ENCODE measurements at places on chromosomes 12 and 14.

DNA sequence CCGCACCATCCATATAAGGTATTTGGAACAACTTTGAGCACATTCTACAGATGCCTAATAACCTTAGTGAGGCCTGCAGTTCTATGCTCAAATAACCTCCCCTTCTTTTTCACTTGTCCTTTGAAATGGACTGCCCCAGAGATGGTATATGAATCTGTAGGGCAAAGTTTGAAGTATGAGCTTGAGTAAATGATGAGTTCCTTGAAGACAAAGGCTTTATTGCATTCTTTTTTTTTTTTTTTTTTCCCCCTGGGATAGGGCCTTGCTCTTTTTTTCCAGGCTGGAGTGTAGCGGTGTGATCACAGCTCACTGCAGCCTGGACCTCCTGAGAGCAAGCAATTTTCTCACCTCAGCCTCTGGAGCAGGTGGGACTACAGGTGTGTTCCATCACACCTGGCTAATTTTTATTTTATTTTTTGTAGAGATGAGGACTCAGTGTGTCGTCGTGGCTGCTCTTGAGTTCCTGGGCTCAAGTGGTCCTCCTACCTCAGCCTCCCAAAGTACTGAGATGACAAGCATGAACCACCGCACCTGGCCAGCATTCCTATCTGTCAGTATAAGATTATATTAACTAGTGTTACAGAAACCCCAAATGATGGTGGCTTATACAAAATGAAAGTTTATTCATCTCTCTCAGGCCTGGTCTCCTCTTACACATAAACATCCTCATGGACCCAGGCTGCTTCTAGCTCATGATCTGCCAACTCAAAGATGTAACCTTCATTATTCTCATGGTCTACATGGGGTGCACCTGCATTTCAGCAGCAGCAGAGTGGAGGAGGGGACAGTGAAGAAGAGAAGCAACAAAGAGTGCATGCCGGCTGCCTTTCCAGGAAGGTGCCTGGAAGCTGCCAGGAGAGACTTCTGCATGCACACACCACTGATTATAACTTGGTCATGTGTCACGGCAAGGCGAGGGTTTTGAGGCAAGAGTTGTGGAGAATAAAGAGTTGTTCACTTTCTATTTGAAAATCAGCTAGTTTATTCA, 101.4 kb downstream of the DUSP16 start:
- DNase-seq = no peak

DNA sequence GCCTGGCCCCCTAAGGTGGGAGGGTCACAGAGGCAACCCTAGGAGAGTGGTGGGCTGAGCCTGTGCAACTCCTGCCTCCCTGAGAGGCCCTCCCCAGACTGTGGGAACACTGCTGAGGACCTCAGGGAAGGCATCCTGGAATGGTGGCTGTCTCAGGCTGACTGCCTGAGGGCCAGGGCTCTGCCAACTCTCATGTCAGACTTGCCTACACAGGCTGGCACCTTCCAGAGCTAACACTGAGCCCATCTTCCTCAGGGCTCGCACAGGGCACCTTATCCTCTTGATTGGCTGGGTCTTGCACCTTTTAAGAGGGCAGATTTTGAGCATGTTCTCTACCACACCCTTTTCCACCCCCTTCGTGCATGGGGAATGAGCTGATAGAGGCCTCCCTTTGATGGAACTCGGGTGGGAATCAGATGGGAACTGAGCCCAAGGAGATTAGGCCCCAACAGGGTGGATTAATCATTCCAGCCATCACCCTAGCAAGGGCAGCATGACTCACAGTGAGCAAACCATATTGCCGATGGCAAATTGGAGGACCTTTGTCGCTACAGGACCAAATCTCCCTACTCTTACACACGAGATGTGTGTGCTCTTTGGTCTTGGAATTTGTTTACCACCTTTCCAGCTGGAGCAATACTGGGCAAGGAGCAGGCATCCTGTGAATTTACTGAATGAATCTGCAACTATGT, 702.8 kb downstream of the VRK1 start:
- no peak for DNase-seq

GRCh38 chr12:15801770-15802744, 12.9 kb upstream of the EPS8 start:
- DNase-seq = no peak

GRCh38 chr14:102370305-102370809, 7.6 kb downstream of the TECPR2 start:
- no peak for DNase-seq

GRCh38 chr14:74549588-74549987, 56.0 kb downstream of the ISCA2 start:
- no peak for DNase-seq

- no peak for DNase-seq
These were observed 28.6 kb upstream of the DNM1L start for GRCh38 chr12:32650508-32650907.

DNA sequence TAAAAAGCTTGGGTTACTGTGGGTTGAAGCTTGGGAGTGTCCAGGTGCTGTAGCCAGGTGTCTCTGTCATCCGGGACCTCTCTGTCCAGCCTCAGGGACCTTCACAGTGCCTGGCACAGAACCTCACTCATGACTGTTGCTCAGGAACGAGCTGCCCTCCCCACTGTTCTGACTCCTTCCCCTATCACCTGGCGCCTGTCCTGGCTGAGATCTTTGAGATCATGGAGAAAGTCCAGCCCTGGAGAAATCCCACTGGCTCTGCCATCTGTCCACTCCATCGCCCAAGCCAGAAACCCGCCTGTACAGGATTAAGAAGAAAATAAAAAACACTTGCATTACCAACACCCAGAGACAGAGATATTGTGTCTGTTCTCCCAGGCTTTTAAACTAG, 53.5 kb downstream of the DGLUCY start:
- DNase-seq = no peak

GRCh38 chr14:35826952-35827416, 846 bp downstream of the BRMS1L start:
- DNase-seq = no peak

DNA sequence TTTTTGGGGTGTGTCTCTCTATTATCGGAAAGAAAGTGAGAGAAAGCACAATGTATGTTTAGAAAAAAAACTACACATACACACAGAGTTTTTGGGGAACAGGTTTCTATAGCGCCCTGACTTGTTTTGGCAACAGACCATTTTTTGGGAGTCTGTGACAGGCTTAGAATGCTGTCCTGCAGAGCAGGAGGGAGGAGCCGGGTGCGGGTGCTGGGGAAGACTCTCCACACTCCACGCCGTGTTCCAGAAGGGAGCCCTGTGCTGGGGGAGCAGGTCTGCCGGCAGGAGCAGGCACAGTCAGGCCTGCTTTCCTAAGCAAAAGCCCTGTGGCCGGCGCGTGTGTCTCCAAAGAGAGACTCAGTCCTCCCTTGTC, 26.5 kb downstream of the CD9 start:
- no peak for DNase-seq

GRCh38 chr14:21322716-21323115, 42.8 kb downstream of the RPGRIP1 start:
- DNase-seq = no peak

DNA sequence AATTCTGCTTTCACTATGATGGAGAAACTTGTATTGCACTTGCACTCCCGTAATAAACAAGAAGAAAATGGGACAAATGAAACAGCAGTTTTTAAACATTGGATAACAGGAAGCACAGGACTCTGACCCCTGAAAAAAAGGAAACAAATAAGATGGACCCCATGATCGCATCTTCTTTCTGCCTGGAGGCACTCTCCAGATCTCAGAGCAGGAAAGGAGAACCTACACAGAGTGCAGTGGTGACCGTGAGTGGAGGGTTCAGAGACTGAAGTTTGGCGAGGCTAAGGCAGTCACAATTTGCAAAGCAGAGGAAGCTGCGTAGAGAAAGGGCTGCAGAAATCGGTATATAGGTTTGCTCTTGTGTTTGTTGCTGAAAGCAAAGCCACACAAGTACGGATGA, 6.1 kb upstream of the FGF6 start:
- no peak for DNase-seq

DNA sequence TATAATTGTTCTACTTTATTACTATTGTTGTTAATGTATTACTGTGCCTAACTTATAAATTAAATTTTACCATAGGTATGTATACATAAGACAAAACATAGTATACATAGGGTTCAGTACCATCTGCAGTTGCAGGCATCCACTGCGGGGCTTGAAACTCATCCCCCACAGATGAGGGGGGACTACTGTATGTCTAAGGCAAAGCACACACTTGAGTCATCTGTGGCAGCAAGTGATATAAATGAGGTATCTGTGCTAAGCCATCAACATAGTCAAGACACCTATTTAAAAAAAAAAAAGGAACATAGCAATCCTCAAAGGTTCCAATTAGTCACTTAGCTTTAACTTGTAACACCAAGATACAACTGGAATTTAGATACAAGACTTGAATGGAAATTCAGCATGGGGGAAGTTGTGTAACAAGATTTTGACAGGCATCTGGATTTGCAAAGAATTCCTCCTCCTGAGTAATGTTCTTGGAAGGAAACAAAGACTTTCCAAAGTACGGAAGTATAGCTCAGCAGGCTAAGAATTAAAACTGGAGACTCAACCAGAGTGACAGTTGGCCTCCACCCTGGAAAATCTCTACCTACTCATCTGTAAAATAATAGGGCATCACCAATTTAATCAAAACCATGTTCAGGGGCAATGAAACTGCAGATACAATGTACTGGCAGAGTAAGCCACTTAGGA, 14.9 kb downstream of the DCAF5 start:
- no peak for DNase-seq

DNA sequence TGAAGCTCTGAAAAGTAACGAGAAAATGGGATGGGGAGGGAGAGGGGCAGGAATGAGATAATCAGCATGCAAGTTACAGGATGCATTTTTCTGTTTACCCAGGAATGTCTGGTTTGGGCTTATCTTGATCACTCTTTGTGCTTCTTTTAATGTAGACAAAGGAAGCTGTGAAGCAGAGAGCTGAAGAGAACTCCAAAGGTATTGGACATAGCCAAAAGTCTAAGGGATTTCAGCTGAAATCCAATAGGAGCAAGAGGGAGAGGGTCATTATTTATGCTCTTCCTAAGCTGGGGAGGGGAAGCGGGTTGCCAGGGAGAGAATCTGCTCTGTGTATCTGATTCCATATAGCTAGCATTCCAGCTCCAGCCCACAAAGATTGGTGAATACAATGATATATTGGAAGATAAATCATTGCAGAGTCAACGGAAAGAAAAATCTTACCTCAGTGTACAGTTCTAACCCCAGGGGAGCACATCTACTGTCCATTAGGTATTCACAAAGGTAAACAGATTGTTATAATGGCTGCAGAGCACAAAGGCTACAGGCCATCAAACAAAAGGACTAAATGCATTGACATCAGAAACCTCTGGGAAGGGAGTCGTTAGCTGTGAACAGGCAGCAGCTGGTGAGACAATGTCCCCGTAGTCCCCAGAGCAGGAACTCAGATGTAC, 61.0 kb upstream of the PELI2 start:
- no peak for DNase-seq

DNA sequence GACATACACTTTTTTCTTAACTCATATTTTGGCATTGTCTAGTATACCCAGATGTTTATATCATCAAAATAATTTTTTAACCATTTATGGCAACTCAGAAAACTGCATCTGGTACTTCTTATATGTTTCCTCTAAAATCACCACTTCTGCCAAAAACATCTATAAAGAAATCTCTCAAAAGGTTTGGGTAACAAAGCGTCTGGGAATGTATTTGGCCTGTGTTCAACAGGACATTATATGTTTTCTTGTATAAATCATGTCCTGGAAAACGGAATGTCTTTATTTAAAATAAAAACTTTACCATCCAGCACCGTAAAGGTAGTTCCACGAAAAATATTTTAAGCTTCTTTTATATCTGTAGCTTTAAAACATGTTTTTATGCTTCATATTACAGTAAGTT, 36.1 kb upstream of the FBLN5 start:
- DNase-seq = no peak

DNA sequence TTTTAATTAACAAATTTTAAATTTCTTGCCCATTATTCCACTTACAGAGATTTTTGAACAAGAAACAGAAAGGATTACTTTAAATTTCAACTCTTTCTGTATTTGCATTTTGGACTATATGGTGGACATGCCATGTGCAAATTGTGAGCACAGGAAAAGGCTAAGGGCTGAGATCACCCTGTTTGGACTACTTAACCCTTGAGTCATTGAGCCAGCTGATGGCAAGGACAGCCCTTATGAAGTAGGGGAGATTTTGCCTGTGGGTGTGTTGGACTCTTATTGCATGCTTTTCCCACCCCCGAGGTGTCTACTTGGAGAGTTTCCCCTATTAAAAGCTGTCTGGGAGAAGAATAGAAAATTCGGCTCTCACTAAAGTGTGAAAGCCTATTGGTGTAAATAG, 17.2 kb downstream of the DERA start:
- no peak for DNase-seq

GRCh38 chr14:65281991-65282895, 130.3 kb upstream of the FUT8 start:
- no peak for DNase-seq

DNA sequence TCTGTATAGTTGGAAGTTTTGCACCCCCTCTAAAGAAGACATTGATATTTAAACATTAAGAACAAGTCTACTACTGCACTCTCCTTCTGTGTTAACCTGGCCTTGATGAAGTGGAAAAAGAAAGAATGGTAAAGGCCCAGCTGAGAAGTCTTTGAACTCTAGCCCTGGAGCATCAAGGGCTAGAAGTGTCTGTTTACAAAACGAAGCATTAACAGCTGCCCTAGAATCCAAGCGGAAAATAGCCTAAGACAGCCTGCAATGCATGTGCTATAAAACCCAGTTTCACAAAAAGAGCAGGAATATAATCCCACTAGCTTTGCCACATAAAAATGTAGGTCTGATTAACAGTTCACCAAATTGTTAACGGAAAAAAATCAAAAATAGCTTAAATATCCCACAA, 60.5 kb downstream of the NUMB start:
- DNase-seq = no peak

GRCh38 chr14:32028599-32028998, 48.5 kb upstream of the ARHGAP5 start:
- no peak for DNase-seq

DNA sequence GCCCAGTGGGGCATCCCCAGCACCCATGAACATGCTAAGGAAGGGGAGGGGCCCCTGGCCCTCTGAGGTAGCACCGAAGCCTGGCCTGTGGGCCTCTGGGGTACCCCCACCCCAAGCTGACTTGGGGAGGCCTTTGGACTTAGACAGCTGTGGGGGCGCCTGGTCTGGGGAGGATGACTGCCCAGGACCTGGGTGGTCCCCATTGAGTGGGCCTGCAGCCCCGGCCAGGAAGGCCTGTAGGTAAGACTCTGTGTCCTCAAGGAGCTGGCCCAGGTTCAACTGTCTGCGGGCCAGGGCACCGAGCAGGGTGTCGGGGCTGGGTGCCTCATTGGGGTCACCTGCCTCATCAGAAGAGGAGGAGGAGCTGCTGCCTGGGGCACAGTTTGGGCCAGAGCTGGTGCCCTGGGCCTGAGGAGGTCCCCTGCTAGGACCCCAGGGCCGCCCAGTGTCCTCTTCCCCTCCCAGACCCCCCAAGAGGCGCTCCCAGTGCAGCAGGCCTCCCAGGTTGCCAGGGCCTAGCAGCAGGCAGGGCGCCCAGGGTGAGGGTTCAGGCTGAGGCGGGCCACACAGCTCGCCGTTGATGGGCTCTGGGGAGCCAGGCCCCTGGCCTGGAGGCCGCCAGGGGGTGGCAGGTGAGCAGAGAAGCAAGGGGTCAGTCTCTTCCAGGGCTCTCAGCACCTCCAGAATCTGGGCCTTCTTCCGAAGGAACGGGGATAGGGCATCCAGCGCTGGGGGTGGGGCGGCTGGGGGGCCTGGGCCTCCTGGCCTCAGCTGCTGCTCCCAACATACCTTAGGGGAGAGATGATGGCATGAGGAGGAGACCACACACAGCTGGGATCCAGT, 31.4 kb downstream of the NCKAP5L start:
- DNase-seq = no peak

- DNase-seq = no peak
These were observed 45.2 kb upstream of the C14orf132 start for GRCh38 chr14:95993768-95994592.

- DNase-seq = no peak
These were observed 10.2 kb downstream of the KITLG start for GRCh38 chr12:88570103-88570502.

Data from activated CD4-positive, CD25-positive, alpha-beta regulatory T cell (primary cell).